ENCODE measurements at places on chromosomes 6 and 20.

DNA sequence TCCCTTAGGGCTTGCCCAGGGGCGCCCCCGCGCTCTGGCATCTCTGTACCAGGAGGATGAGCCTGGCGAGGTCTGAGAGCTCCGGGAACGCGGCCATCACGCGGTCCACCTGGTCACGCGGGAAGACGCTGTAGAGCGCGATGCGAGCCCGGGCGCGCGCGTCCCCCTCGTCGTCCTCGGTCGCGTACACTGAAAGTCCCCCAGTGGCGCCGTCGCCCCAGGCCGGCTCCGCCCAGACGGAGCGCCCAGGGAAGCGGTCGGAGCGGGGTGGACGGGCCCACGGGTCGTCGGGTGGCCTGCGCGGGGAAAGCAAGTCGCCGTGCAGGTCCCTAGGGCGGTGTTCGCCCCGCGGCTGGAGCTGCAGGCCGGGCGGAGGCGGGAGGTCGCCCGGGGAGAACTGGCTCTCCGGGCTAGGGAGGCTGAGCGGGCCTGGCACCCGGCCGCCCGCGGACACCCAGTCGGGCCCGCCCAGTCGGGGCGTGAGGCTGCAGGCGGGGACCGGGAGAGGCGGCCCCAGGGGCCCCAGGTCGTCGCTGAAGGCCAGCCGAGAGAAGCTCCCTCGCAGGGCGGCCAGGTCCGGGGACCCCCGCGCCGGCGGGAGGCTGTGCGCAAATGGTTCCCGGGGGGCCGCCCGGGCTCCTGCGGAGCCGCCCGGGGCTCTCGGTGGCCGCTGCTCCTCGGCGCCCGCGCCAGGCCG lies 34.0 kb downstream of the ZC3H12D start:
- no peak for DNase-seq

DNA sequence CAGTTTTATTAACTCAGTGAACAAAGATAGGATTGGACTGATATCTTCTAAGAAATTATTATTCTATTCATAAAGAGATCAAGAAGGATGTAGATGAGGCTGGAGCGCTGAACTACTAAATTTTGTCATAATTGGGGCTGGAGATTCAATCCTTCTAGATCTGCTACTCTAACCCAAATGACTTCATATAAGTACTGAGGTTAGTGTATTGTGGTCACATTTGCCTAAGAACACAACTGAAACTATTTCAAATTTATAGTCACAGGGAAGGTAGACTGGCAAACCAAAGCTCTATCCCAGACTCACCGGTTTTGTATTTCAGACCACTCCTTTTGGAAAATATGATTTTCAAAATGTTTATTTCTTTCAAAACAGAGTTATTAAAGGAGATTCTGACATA lies 96.7 kb downstream of the BMP5 start:
- DNase-seq: no peak

DNA sequence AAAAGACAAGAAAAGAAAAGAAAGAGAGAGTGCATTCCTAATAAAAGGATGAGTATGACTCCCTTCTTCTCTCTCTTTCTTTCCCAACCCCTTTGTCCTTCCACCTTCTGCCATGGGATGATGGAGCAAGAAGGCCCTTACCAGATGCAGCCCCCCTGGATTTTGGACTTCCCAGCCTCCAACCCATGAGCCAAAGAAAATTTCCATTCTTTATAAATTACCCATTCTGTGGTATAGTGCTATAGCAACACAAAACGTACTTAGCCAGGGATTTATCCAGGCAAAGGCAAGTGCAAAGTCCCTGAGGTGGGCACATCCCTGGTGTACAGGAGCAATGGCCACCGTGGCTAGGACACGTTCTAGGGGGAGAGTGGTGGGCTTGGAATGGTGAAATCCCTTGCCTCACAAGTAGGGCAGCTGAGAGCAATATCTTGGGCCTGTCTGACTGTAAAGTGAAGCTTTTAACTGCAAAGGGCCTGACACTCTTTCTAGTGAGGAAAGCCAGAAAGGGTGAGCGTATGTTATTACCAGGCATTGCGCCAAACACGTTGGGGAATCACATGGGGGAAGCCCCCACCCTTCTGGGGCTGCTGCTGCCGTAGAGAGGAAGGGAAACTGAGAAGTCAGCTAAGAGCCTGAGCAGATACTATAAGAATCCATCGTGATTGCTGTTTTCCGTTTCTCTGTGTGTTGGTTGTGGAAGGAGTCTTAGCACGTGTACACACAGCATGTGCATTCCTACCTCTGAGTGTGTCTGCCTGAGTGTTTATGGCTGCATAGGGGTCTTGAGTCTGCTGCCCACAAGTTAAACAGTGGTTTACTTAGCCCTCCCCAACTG lies 50.7 kb upstream of the SIRPA start:
- DNase-seq: no peak

- DNase-seq: peak; percentile 61
These were observed 77.0 kb downstream of the MRPL14 start for GRCh38 chr6:44049989-44050871.

GRCh38 chr6:128712898-128713297 lies 170.0 kb upstream of the LAMA2 start:
- peak; percentile 5 for DNase-seq

DNA sequence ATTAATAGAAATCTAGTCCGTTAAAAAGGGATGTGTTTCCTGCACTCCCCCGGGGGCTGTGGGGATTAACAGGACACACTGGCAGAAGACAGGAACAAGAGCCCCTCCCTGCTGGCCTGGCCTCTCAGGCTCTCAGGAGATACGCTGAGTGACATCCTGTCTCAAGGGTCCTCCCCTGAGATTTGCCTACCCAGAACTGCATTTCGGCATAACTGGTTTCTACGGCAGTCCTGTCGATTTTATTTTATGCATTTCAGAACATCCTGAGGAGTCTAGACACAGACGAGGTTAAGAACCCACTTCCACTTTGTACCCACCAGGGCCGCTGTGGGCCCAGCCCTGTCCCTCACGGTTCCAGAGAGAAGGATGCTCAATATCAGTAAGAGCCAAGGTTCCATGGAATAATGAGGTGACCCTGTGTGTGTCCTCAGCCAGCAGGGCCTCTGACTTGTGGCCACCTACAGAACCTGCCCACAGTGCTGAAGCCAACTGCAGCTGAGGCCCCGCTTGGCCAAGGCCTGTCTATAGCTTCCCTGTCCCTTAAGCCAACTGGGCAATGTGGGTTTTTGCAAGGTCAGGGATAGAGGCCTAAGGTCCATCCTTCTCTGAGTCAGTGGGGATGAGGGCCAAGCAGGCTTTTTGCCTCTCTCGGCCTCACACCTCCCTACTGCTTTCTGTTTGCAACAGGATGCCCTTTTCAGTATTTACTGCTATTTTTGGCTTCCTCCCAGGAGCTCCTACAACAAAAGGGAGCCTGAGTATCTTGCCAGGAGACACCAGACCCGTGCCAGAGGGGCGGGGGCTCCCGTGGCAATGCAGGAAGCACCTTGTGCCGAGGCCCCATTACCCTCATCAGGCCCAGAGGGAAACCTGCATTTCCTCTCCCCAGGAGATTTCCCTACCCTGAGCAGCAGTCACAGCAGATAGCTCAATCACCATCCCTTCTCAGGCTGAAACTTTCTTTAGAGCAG lies 14.7 kb downstream of the UQCC2 start:
- peak; percentile 82 for DNase-seq

- DNase-seq: no peak
These were observed 4.9 kb upstream of the PI16 start for GRCh38 chr6:36949636-36950035.

DNA sequence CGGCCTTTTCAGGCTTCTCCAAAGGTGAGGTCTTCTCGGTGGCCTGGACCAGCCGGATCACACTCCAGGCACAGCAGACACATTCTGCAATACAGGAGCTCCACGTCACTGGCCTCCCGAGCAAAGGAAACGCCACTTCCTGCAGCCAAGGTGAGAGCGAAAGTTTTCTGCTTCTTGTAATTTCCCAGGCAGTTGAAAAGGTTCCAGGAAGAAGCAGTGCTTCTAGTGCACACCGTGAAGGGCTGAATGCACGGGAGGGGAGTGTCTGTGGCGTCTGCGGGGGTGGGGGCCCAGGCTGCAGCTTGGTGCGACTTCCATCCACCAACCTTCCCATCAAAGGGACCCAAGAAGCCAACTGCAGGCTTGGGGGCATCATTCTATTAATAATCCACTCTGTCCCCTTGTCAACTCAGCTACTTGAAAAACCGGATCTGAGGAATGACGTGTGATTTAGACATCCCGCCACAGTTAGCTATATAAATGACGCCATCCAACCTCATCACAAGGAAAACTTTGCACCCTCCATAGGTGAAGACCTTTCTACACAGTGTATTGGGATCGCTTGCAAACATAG lies 61.1 kb downstream of the NFATC2 start:
- DNase-seq: no peak

DNA sequence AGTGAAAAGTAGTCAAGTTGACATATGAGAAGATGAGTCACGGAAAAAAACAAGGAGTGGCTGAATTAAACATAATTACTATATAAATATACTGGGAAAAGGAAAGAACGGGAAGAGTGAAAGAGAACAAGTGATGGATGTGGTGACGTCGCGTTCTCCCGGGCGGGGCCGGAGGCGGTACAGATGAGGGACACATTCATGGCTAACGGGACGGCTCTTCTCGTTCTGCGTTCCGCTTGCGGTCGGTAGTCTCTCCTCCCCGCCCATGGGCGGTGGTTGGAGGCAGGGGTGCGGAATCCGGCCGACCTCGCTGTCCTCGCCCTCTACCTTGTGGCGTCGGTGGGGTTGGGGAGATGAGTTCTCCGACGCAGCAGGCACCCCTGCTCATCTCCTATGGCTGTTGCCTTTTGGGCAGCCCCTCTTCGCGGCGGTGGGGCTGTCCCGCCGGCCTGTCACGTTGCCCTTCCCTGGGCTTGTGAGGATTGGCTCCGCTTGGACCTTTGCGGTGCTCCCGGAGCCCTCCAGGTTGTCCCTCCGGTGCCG lies 22.5 kb downstream of the HLA-G start:
- DNase-seq: no peak

DNA sequence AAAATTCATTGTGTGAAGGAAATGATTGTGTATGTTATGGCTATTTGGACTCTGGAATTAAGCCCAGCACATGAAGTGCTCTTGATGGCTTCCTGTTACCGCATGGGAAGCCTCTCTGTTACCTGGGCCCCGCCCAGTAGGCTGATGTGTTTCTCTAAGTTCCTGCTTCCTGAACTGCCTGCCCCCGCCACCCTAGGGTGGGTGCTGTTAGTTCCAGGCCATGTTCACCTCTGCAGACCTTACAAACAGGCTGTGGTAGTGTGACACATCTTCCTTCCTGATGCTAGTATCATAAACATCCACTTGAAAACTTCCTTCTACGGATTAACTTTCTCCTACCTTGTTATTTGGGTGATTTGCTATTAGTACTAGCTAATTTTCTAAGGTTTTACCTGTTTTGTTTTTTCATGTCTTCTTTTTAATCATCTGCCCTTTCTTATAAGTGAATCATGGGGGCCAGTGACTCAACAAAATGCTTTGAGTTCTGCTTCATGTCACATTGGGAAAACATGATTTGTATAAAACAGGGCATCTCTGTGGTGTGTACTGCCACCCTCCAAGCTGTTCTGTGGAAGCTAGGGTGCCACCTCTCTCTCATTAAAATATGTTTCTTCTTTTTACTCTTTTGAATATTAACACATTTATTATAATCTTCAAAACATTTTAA lies 40.6 kb downstream of the SH3BGRL2 start:
- no peak for DNase-seq

DNA sequence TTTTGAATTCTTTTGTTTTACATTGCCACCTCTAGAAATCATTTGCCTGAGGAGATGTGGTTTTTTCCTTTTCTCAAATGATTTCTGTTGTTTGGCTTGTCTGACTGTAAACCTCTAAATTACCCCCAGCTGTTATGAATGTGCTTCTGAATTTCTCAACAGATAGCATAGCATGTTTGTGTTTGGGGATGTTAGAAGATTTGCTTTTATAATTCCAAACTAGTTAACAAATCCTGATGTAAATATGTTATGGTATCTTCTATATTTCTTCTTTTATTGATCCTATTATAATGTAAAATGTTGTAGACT lies 31.6 kb upstream of the EZR start:
- no peak for DNase-seq

DNA sequence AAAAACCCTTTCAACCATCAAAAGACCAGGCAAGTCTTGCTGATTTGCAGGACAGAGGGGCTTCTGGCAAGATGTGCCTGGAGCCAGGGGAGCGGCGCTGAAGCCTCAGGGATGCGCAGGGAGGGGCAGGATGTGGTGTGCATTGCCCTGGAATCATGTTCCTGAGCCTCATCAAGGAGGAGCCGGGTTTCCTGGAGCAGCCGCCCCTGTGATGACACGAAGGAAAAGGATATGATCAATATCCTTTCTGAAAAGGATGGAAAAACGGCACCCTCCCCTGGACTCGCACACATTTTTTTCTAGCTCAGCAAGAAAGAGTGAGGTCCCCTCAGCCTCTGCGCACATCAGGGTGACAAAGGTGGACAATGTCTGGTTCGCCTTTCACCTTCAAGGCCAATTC lies 173.1 kb upstream of the SSTR4 start:
- DNase-seq: no peak

- peak; percentile 47 for DNase-seq
These were observed 42.0 kb downstream of the CDS2 start for GRCh38 chr20:5168651-5169396.

GRCh38 chr6:47403801-47404200 lies 73.8 kb upstream of the CD2AP start:
- no peak for DNase-seq

GRCh38 chr6:138818496-138819194 lies 22.8 kb downstream of the ECT2L start:
- DNase-seq: no peak

DNA sequence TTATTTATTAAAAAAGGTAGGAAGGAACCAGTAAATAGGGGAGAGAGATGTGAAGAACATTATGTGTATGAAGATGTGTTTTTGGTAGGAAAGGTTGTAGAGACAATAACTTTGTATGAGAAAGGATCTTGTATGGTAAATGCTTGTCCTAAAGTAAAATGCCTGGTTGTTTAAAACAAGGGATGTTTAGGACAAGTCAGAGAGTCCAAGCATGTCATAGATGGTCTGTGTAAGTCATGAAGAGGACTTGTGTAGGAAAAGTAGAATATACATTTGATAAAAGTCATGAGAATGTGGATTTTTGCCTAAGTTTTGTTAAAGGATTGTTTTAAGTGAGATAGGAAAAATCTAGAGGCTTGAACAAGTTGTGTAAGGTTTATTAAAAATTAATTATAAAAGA lies 325.1 kb downstream of the CDH26 start:
- peak; percentile 2 for DNase-seq

- no peak for DNase-seq
These were observed 238.7 kb downstream of the EYS start for GRCh38 chr6:65468307-65468706.

DNA sequence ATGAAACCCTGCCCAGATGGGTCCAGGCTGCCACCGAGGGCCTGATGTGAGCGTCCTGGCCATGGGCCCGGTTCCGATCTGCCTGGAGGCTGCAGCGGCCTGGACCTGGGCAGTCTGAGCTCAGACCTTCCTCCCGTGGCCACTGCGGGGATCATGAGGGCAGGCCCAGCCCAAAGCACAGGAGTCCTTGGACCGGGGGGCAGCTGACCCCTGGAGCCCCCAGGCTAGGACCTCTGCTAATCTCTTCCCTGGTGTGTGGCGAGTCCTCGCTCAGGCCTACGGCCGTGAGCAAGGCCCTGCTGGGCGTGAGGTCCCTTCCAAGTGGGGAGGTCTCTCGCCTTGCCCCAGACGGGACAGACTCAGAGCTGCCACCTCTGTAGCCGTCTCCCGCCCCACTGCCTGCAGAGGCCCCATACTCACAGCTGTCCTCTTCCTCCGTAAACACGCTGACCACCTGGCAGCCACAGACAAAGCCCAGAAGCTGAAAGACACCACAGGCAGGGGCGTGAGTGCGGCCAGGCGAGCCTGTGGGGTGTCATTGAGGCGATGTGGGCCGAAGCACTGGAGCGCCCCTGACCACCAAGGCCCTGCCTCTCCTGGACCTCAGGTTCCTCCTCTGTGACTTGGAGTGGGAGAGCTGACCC lies 8.0 kb downstream of the BIRC7 start:
- DNase-seq: peak; percentile 68

- no peak for DNase-seq
These were observed 269.4 kb upstream of the IRAK1BP1 start for GRCh38 chr6:78597966-78598365.
